Stimulated activated CD8-positive, alpha-beta memory T cell treated with anti-CD3 and anti-CD28 coated beads, Interleukin-4, amount 100 ng/mL, for 1 hour (primary cell): ENCODE measurements at places on chromosomes 6 and 20.

- no peak for DNase-seq
Observed at GRCh38 chr6:140661691-140662090, 1287.2 kb upstream of the CITED2 start.

GRCh38 chr6:70286905-70287304 is 16.0 kb downstream of the COL9A1 start:
- no peak for DNase-seq

- DNase-seq, result no peak
Observed at GRCh38 chr6:113758826-113759574, 98.1 kb upstream of the MARCKS start.

DNA sequence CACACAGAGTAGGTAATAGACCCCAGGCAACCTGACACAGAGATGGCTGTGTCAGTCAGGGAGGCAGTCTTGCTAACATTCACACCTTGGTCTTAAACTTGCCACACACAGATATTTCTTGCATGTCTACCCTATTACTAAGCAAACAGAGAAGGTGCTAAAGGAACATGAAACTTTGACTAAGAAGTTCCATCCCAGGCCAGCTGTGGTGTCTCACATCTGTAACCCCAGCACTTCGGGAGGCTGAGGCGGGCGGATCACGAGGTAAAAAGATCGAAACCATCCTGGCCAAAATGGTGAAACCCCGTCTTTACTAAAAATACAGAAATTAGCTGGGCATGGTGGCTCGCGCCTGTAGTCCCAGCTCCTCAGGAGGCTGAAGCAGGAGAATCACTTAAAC is 222.4 kb upstream of the JARID2 start:
- DNase-seq, result no peak

GRCh38 chr6:119096721-119097565 is 18.5 kb upstream of the FAM184A start:
- no peak for DNase-seq

DNA sequence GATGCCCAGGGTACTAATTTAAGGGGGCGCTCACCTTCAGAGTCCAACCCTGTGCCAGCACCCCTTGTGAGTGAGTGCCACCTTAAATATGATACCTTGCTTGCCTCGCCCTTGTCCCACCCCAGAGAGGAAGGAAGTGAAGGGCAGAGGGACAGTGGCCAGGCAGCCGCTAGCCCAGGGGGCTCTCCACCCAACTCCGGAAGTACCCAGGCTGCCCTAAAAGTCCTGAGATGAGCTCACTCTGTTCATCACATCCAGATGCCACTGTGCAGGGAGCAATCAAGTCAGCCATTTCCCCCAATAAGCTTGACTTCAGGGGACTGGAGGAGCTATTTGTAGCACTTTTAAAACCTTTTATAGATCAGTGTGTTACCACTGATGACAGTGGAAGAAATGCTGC is 25.0 kb upstream of the STX16 start:
- DNase-seq, result no peak

DNA sequence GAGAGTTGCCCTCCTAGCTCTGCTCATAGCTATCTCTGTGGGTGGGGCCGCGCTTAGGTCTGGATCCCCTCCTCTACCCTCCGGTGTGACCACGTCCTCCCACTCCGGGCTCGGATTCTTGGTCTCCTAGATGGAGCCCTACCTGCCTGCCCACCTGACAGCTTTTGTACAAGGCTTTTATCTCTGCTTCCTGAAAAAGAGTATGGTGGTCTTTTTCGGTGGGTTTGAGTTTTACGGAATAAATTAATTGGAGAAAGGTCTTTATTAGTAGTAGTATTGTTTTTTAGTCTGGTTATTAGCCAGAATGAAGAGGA is 773 bp downstream of the SMAP1 start:
- DNase-seq, result no peak

GRCh38 chr6:156925026-156925425 is 147.8 kb downstream of the ARID1B start:
- no peak for DNase-seq

DNA sequence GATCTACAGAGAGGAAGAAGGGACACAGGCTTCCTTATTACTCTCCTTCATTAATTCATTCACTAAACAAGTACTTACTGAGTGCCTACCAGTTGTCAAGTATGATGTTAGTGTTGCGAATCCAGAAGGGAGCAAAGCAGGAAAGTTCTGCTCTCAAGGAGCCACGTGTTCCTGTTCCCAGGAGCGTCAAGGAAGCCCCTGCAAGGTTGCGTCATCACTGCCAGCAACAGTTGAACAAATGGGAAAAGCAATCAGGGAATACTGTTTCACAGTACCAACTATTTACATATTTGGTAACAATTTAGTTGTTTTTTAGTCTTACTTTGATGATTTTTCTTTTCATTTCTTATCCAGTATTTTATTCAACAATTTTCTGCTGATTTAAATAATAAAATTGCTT is 310.0 kb downstream of the FOXA2 start:
- DNase-seq, result no peak

DNA sequence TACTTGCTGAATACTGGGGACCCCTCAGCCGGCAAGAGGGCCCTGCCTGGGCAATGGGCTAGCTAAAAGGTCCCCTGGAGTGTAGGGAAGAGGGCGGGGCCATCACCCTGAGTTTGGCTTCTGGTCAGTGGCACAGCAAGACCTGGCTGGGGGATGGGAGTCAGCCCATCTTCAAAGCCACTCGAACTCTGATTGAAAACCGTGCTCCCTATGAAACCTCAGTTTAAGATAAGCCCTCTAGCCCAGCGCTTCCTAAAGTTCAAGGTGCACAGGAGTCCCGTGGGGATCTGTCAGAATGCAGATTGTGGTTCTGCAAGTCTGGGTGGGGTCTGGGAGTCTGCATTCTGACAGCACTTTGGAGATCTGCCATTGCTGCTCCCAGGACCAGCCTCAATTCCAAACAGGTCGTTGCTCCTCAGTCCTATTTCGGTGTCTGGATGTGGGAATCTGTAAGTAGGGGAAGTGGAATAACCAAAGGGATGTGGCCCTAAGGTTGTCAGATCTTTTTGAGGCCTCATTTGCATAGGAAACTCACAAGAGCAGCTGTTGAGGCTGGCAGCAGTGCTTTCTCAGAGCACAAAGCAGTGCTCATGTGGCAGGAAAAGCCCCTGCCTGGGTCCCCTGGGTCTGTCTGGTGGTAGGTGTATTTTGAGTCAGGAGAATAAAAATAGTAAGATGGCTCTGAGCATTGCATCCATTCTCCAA is 85.3 kb upstream of the SCP2D1 start:
- no peak for DNase-seq
